Smooth muscle cell of trachea (primary cell): ENCODE measurements at places on chromosomes 3 and 15. TPM values are rescaled to one million over a fixed set of nuclear protein-coding genes. Genes with fewer than 3 reads are reported as not detected.

TP63 gene
- total RNA-seq: under 0.01 and 0.15 TPM in 2 replicates

TTLL13 gene
- total RNA-seq: not detected in 2 replicates

GHSR gene
- not detected in 2 replicates for total RNA-seq

PCNP gene
- 93.8 and 116 TPM in 2 replicates for total RNA-seq

SLC2A2 gene
- not detected in 2 replicates for total RNA-seq

LMCD1 gene
- total RNA-seq: 13.5 and 41.8 TPM in 2 replicates

THAP10 gene
- 2.5 and 3.3 TPM in 2 replicates for total RNA-seq

DUOXA2 gene
- total RNA-seq: not detected in 2 replicates

PLS1 gene
- total RNA-seq: 0.33 and 0.87 TPM in 2 replicates

C3orf18 gene
- total RNA-seq: 22.7 and 32.9 TPM in 2 replicates

DNAJA4 gene
- 3.1 and 3.6 TPM in 2 replicates for total RNA-seq

TRH gene
- not detected in 2 replicates for total RNA-seq
